Left colon (tissue), 2 donors: ENCODE measurements at places on chromosomes 16 and 17. TPM values are rescaled to one million over a fixed set of nuclear protein-coding genes. Genes with fewer than 3 reads are reported as not detected.
A peak's percentile ranks its signal among the peaks of the same experiment; 100 is the strongest.

Gene C16orf96
- not detected for total RNA-seq

DNA sequence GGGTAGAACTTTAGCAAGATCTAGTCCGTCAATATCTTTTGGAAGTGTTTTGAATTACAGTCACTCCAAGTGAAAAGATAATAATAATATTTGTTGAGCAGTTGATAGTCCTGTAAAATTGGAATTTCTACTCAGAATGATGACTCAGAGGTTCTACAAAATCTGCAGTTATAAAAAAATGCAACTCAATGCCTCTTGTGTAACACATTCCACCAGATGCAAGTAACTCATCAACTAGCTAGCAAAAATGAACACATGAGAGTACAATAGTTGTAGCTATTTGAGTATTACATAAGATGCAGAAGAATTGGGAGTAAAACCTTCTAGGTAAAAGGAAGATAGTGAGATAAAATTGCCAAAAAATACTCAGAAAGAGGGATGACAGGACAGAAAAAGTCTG lies 177.2 kb downstream of the CDH8 start:
- no peak for DNase-seq

Gene CA5A
- not detected for total RNA-seq

Gene CRISPLD2
- total RNA-seq: 31.6 TPM

GRCh38 chr16:5188318-5188988 lies 90.9 kb upstream of the EEF2KMT start:
- no peak for DNase-seq

Gene SLC5A10
- not detected for total RNA-seq

DNA sequence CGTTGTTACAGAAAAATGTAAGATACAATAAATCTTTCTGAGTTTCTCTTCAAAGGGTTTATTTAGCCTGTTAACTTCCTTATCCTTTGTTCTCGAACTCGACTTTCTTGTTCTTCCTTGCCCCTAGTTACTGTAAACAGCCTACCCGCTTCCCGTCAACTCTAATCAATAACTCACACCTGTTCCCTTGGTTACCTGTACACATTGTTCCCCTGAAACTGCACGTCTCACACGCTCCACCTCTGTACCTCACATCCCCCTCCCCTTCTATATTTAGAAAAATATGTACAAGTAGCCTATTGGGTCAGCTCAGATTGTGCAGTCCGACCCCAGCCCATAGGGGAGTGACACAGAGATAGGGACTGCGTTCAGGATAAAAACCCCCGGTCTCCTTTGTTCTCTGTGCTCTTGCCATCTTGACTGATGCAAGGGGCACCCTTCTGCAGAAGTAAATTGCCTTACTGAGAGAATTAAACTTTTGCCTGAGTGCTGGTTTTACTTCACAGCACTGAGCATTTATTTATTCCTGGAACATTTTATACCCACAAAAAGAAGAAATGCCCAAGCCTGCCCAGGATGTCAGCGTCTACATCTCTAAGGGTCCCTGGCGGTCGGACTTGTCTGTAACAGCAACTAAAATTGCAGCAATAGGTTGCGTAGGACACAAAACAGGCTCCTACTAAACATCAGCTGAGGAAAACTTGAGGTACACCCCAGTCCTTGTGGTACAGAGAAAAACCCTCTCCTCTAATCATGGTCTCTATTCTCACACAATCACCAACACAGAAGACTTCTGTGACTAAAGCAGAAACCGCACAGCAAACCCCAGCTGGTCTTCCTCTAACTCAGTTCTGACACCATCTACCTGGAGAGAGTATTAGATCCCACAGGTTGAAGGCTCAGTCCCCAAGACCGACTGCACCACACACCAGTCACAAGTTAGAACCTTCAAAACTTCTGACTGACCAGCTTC lies 11.3 kb downstream of the WDR45B start:
- peak; percentile 54 for DNase-seq

Gene SOX15
- 0.58 TPM for total RNA-seq

GRCh38 chr16:49343291-49343690 lies 30.3 kb upstream of the C16orf78 start:
- no peak for DNase-seq

Gene TBC1D3G
- total RNA-seq: not detected

DNA sequence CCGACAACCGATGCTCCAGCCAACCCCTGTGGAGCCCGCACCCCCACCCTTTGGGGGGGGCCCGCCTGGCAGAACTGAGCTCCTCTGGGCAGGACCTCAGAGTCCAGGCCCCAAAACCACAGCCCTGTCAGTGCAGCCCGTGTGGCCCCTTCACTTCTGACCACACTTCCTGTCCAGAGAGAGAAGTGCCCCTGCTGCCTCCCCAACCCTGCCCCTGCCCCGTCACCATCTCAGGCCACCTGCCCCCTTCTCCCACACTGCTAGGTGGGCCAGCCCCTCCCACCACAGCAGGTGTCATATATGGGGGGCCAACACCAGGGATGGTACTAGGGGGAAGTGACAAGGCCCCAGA lies 17.9 kb downstream of the NGFR start:
- DNase-seq: no peak

DNA sequence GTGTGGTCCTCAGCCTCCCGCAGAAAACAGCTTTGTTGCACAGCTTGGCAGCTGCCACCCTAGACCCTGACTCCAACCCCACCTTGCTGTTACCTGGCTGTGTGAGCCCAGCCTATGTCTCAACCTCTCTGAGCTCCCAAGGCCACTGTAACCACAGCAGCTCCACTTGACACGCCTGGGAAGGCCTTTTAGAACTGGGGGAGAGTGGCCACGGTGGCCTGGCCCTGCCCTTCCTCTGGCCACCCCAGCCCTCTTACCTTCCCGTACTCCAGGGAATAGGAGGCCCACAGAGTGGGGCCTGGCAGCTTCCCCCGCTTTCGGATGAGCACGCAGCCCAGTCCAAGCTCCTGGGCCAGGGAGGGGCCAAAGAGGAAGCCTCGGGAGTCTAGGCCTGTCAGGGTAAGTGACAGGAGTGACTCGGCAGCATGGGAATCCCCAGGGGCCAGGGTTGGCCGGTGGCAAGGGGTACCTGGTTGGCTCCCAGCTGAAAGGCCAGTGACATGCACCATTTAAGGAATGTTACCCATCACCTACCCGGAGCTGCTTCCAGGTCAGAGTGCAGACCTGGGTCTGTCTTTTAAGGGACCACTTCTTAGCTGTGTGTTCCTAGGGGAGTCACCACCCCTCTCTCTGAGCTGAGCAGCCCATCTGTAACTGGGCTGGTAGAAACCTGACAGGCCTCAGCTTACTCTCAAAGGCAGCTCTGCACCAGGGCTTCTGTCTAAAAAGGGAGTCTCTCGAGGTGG lies 1.4 kb downstream of the APRT start:
- DNase-seq: no peak

DNA sequence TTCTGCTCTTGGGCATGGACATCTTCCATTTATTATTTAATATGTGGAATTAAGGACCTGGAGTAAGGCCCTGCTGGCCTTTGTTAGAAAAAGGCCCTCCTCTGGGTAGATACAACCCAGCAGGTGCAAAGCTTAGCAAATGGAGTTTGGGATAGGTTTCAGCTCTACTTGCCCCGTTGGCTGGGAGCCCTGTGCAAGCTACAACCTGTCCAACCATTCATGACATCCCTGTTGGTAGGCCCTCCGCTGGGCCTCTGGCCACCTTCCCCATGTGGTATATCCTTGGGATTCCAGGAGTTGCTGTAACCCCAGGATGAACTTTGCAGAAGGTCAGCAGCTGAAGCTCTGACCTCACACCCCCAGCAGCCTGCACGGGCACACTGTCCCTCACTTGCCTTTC lies 6.4 kb downstream of the NGFR start:
- DNase-seq: no peak

- DNase-seq: peak; percentile 80
Measured at GRCh38 chr17:4739122-4740024, at the start of the genes CXCL16 and ZMYND15. TSS of gene CXCL16 (minus strand) at chr17:4739928. CDS start at chr17:4739339, 589 bp downstream. TSS of gene ZMYND15 (plus strand) at chr17:4739833. CDS start at chr17:4740549, 716 bp downstream.

GRCh38 chr17:67239597-67239996 lies 5.4 kb downstream of the HELZ start:
- no peak for DNase-seq

- DNase-seq: peak; percentile 39
Measured at GRCh38 chr17:68381076-68381900, 76.0 kb downstream of the WIPI1 start.

DNA sequence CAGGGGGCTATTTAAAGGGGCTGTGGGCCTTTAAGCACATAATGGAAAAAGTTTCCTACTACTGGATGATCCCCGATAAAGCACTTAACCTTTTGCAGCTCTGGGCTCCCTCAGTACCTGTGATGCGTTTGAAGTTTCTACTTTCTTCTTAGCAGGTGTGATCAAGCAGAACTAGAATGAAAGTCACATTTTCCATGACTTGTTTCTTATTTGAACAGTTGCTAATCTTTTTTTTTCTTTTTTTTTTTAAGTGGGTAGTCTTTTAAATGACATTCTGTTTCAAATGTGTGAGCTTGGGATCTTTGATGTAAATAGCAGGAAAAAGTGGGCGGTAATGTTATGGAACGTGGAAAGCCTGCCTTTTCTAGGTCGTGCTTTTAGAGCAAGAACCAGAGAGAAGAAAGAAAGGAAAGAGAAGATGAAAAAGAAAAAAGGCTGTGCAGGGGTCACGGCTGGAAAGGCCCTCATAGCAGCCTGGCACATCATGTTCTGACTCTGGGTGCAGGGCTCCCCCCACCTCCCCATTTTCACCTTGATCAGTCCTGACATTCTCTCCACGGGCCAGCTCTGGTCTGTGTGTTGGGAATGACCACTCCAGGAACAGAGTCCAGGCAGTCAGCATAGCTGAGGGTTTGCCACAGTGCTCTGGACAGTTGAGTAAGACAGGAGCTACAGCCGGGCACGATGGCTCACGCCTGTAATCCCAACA lies 150.6 kb downstream of the CLEC16A start:
- DNase-seq: no peak

DNA sequence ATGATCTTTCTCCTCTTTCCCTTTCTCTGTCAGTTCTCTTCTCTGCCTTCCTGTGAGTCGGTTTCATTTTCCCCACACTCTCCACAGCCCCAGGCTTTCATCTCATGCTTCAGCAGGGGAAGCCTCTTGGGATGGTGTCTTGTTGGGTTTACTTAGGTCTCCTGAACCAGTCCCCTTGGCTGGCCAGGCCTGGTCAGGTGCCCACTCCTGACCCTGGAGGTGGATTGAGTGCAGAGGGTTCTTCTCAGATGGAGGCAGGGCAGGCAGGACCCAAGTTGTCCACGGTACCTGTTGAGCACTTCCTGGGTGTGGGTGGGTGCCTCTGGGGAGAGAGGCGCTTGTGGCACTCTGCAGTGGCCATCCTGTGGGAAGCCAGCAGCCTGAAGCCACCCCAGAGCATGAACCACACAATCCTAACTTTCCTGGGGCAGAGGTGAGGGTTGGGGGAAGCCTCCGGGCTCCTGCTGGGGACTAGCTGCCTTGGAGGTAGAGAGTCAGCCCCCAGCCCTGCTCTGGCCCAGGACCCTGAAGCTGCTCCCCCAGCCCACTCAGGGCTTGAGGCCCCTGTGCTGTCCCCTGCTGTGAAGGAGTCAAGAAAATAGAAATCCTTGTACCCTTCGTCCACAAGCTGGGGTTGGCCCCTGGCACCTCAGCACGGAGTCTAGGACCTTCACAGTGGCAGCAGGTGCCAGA lies 2.0 kb upstream of the RAP1GAP2 start:
- DNase-seq: no peak

DNA sequence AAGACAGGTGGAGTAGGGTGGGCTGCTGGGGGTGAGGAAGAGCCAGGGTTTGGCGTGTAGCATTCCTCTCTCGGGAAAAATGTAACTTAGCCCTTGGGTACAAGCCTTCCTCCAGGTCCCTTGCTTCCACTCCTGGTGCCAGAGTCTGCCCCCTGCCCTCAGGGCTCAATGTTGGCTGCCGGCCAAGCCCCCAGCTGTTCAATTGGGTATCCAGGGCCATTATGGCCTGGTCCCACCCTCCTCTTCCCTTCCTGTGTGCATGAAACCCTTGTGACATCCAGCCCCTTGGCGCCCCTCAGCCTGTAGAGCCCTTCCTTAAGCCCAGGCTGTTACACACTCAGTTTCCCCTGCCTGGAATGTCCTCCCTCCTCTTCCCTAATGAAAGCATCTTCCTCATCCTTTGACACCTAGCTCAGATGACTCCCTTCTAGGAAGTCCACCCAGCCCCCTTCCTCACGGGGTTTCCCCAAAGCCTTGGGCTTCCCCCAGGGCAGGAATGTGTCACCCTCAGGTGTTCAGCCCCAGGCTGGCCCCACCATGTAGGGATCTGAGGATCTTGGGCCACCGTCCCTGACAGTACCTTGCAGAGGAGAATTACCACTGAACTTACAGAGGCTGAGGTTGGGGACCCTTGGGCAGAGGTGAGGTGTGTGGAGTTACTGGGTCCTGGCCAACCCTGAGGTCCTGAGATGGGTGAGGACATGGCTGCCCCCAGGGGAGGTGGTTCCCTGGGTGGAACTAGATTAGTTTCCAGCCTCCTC lies 30.0 kb downstream of the B9D1 start:
- no peak for DNase-seq

Gene RGS9
- 7.1 TPM for total RNA-seq

GRCh38 chr16:3400446-3400778 lies 392 bp downstream of the ZSCAN32 start:
- DNase-seq: no peak

Gene SHISA6
- total RNA-seq: 0.53 TPM

DNA sequence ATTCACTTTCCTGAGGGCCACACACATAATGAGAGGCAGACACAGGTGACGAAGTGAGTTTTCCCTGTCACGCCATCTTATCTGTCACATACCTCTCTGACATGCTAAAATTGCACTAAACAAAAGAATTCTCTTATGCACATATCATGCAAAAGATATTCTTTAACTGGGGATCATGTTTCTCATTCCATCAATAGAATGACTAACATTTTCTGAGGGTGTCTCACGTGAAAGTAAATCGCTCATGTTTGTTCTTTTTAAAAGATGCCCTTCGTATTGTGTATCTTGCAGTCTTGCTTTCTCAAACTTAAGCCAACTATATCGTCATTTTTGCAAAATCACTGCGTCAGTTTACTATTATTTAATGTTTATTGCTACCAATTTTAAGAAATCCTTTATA lies 306.4 kb downstream of the WWOX start:
- no peak for DNase-seq

DNA sequence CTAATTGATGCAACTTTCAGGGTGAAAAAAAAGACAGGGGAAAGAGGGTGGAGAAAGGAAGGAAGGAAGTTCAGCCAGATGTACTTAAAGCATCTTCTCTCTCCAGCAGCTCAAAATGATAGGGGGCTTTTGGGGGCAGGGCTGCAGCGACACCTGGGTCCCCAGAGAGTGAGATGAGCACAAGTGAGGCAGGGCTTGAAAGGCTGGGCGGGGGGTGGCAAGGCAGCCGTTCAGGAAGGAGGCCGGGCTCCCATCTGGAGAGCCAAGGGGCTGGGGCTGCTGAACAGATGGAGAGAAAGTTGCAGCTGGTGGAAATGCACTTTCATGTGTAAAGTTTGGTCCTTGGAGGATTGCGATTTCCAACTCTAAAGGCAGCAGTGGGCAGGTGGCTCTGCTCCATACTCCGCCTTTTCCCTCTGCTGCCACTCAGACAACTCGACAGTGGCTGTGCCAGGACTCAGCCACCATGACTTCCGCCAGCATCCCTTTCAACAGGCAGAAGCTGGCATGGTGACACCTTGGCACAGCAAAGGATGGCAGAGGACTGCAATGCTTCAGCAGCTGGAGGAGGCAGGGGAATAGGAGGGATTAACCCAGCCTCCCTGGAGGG lies 7.7 kb downstream of the SLC35B1 start:
- no peak for DNase-seq
